SHP77 (cell line): ENCODE measurements at places on chromosomes 5 and 9.

- no peak for DNase-seq
These were observed 21.6 kb downstream of the NCS1 start for GRCh38 chr9:130193531-130194377.

- DNase-seq, result no peak
These were observed 63.2 kb upstream of the COL15A1 start for GRCh38 chr9:98880311-98881015.

DNA sequence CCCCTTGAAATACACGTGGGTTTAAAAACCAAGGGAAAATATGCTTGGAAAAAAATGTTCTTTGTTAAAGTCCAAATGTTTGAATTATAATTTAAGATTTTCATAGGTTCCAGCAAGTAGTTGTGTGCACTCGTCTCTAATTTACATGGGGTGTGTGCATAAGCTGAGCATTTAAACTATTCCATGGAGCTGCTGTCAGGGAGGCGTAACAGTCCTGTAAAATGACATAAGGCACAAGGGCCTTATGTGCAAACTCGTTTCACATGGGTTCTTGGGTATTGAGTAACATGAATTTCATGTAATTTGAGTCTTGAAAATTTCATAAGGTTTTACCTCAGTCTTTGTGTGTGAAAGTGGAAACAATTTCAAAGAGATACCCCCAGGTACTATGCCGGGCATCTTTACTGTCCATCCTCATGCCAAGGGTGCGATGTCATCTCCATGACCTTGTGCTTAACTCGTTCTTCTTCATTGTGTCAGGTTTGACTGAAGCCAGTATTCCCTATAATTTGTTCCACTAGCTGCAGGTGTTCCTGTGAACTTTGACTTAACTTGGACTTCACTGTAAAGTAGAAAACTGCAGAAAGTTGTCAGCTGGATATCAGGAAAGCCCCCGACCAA is 359.3 kb downstream of the SH3GL2 start:
- DNase-seq, result no peak

- no peak for DNase-seq
These were observed 17.7 kb downstream of the SLC28A3 start for GRCh38 chr9:84322828-84323227.

DNA sequence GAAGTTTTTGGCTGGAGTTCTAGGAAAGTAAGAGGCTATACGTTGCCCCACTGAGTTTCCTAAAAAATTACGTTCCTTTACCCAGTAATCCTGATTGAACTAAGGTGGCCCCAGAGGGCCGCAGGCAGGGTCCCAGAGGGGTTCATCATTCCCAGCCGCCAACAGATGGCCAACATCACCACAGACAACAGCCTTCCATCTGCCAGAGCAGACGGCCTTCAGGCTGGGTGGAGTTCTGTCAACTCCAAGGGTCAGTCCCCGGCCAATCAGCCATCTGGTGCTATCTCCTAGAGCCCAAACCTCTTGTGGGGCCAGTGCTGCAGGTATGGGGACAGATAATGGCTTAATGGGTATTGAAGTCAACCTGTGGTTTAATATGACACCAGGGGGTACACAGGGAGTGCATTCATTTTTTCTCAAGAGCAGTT is 30.4 kb downstream of the TBC1D2 start:
- no peak for DNase-seq

GRCh38 chr9:128494108-128494745 is 10.3 kb upstream of the GLE1 start:
- peak; percentile 5 for DNase-seq

- DNase-seq, result no peak
These were observed 8.7 kb upstream of the CORO2A start for GRCh38 chr9:98201102-98201501.

GRCh38 chr9:75087289-75087823 is 599 bp downstream of the NMRK1 start:
- peak; percentile 26 for DNase-seq

GRCh38 chr9:113990570-113990907 is 87.6 kb downstream of the AMBP start:
- no peak for DNase-seq

DNA sequence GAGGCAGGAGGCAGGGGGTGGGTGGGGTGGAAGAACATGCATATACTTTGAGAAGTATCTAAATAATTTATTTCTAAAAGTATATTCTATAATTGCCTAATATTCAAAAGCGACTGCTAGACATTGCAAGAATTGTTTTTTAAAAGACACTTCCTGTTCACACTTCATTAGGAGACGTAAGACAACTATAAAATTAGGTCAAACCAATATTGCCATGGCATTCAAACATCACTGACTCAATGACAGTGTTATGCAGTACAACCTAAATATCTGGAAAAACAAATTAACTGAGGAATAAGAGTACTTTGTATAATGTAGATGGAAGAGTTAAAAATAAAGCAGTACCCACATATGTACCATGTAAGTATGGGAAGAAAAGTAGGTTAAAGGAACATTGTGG is 4.5 kb downstream of the CCNH start:
- no peak for DNase-seq

DNA sequence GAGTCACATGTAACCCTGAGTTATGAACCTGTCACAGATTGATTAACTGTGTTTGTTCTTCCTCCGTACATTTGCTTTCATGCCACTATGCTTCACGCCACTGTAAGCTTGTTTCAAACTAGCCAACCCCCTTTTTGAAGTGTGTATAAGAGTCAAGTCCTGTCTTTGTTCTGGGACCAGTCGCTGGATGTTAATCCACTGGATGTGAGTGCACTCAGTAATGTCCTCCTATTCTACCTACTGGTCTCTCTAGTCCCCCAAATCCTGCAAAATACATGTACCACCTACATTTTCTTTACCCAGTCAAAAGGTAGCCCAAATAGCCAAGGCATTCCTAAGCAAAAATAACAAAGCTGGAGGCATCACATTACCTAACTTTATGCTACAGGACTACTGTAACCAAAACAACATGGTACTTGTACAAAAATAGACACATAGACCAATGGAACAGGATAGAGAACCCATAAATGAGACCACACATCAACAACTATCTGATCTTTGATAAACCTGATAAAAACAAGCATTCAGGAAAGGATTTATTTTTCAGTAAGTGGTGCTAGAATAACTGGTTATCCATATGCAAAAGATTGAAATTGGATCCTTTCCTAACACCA is 1139.1 kb upstream of the SEMA6A start:
- DNase-seq, result no peak

DNA sequence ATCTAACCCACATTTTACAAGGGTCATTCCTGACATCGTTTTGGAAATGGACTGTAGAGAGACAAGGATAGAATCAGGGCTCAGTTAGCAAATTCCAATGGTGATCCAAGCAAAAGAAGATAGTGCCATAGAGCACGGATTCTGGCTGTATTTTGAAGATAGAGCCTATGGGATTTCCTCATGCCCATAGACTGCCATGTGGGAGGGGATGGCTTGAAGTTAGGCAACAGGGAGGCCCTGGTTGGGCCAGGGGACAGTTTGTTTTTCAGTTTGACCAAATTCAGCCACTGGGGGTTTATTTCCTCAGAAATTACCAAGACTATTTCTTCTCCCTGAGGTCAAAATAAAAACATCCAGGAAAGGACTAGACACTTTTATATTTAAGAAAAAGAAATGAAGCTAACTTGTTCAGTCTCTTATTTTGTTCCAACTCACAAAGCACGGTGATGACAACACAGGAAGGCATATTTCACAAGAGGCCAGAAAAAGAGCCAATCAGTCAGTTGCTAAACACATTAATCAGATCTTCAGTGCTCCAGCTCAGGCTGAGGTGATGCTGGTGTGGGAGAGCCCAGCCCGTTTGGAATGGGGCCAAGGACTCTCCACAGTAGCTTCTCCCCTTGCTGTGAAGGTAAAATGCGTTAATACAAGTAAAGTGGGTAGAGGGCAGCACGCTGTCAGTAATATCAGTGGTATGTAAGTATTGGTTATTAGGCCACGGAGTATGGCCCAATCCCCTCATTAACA is 4.4 kb upstream of the DCTN4 start:
- peak; percentile 44 for DNase-seq
